NCI-H2029 (cell line): ENCODE measurements at places on chromosomes 2 and 18.

GRCh38 chr18:11789716-11790510 lies 61.3 kb upstream of the CHMP1B start:
- DNase-seq = no peak

DNA sequence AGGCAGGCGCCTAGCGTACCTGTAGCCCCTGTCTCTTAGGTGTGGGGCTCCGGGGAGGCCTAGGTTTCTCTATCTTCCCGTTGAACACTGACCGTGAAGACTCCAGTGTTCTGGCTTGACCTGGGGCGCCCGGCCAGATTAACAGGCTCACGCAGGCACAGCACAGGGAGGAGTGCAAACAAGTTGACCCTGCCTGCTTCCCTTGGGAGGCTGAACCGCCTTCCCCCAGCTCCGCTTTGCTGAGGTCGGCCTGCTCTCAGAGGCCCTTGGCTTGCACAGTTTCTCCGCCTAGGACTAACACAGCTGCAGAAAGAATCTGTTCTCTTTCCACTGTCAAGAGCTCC lies 567 bp downstream of the PCYOX1 start:
- DNase-seq = no peak

DNA sequence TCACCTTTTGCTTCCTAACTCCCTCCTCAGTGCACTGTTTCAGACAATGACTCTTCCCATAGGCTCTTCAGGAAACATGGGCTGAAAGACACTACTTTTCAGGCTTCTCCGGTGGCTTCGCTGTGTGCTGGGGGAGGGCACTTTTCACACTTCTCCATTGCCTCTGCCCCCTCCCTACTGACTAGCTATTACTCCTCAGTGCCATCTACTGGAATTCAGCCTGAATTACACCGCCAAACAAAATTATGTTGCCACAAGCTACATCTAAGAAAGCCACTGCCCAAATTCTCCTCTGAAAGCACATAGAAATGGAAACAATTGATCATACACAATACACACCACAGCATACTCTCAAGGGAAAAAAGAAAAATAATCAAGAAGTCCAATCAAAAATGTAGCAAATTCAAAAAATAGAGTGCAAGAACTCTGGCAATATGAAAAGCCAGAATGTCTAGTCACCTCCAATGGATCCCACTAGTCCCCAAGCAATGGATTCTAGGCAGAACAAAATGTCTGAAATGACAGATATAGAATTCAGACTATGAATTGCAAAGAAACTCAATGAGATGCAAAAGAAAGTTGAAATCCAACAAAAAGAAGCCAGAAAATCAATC lies 1139.4 kb upstream of the GYPC start:
- DNase-seq = no peak

GRCh38 chr2:134410006-134410405 lies 156.1 kb downstream of the MGAT5 start:
- no peak for DNase-seq

DNA sequence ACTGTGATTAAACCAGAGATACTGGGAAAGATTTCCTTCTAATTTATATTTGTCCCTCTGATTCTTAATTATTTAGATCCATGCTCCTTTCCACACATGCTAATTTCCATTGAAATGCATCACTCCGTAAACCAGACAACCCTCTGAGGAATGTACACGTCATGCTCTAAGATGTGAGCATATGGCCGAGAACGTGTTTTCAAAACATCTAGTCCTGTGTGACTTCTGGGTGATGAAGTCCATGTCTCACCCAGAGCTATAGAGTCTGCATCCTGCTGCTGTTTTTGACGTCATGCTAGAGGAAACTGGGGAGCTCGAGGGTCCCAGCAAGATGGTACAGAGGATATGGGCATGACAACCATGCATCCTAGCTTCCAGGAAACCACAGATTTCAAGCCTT lies 53.6 kb downstream of the CAPN13 start:
- DNase-seq = no peak

DNA sequence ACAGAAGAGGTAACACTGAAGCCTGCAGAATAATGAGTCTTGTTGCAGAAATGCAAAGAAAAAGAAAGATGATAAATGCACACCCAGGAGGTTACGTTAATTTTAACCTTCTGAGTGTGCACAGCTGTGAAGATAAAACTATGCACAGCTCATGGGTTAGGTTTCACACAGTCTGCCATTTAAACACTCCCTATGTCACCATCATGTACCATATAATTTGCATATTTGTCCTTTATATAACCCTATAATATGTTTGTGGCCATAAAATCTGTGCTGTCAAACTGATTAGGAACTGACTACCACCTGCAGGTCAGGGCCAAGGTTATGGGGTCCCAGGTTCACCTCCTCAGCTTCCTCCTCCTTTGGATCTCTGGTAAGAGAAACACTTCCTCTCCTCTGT lies 205.5 kb downstream of the RPIA start:
- DNase-seq = no peak
